ENCODE measurements at places on chromosomes 1 and 21. TPM values are rescaled to one million over a fixed set of nuclear protein-coding genes. Genes with fewer than 3 reads are reported as not detected.

GRCh38 chr1:27142464-27142863, 12.5 kb downstream of the SLC9A1 start:
- DNase-seq, result peak; percentile 17
- no peaks in the 10 kb centered on the region for H3K27me3 ChIP-seq
- H3K36me3 ChIP-seq, result no peaks in the 10 kb centered on the region
- peak overlapping the region; percentile 32 for H3K4me3 ChIP-seq
- H3K4me1 ChIP-seq, result peaks cover 38% of the 10 kb centered on the region

DNA sequence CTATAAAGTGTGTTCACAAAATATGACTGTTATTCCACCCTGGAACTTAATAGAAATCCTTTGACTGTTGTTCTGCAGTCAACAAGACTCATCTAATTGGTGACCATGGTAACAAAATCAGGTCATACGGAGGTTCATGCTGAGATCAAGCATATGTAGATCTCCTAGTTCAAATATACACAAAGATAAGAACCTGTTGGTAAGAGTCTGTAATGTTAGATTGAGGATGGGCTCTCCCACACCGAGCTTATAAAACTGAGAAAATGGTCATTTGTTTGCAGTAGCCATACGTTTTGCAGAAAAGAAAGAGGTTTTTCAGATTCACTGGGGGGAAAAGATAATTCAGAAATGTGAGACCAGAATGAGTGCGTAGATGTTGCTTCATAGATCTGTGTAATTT, 468.1 kb downstream of the RPS6KC1 start:
- H3K4me3 ChIP-seq, result no peak overlapping the region
- no peak for DNase-seq
- H3K27ac ChIP-seq, result no peak overlapping the region

DNA sequence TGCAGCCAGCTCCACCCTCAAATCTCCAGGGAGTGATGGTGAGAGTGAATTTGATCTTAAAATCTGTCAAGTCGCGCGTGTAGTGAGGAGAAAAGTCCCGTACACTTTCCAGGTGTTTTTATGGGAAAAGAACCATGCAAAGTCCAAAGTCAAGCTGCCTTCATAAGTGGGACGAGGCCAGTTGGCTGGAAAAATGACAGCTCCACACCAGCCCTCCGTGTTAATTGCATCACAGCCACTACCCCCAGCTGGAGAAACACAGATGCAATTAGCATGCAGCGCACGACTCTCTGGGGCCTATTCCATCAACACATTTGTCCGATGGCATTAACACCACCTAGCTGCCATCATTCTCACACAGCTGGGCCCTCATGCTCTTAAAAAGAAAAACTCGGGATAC, 68.4 kb downstream of the KLHDC7A start:
- DNase-seq, result no peak
- no peaks in the 10 kb centered on the region for H3K36me3 ChIP-seq
- H3K4me3 ChIP-seq, result no peak overlapping the region
- no peak overlapping the region for H3K27ac ChIP-seq

- H3K4me1 ChIP-seq, result peaks cover 37% of the 10 kb centered on the region
- peak overlapping the region; percentile 79 for H3K27ac ChIP-seq
- peaks cover 82% of the 10 kb centered on the region for H3K36me3 ChIP-seq
- H3K4me3 ChIP-seq, result no peak overlapping the region
These were observed 165.7 kb upstream of the SGIP1 start for GRCh38 chr1:66368261-66368660.

- H3K27me3 ChIP-seq, result no peaks in the 10 kb centered on the region
- DNase-seq, result no peak
- no peak overlapping the region for H3K27ac ChIP-seq
These were observed 163.3 kb downstream of the NRIP1 start for GRCh38 chr21:14901482-14901958.

GRCh38 chr1:173190101-173190936, 16.8 kb downstream of the TNFSF4 start:
- DNase-seq, result no peak
- H3K27me3 ChIP-seq, result no peaks in the 10 kb centered on the region

DNA sequence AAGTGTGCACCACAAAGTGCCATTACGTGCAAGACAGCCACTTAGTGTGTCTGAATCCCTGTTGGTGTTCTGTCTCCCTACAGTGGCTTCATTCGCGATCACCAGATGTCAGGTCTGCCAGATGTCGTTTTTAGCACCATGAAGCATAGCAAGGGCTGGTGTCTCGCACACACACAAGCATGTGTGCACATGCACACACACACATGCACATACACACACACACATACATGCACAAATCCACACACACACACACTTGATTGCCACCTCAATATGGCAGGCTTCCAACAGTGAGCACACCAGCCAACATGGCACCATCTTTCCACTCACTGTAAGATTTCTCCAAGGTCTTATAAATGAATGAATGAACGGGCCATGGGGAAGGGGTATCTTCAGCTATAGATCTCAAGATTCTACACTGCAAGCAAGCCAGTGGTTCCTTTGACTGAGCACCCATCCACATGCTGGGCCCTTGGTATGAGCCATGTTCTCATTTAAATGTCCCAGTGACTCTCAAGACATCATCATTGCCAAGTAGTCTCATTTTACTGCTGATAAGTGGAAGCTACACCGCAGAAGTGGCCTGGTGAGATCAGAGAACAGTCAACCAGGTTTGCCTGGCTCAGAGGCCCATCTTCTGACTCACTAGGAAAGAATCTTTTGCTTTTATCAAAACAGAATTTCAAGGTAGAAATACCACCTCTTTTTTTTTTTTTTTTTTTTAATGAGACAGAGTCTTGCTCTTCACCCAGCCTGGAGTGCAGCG, 84.9 kb downstream of the SIM2 start:
- peaks cover 6% of the 10 kb centered on the region for H3K4me1 ChIP-seq
- no peak overlapping the region for H3K4me3 ChIP-seq
- DNase-seq, result no peak
- peaks cover 4% of the 10 kb centered on the region for H3K36me3 ChIP-seq

GRCh38 chr1:168719306-168720111, 9.5 kb downstream of the DPT start:
- H3K27me3 ChIP-seq, result peaks cover 1% of the 10 kb centered on the region
- no peaks in the 10 kb centered on the region for H3K4me1 ChIP-seq
- no peak for DNase-seq
- H3K36me3 ChIP-seq, result no peaks in the 10 kb centered on the region
- H3K4me3 ChIP-seq, result no peak overlapping the region

DNA sequence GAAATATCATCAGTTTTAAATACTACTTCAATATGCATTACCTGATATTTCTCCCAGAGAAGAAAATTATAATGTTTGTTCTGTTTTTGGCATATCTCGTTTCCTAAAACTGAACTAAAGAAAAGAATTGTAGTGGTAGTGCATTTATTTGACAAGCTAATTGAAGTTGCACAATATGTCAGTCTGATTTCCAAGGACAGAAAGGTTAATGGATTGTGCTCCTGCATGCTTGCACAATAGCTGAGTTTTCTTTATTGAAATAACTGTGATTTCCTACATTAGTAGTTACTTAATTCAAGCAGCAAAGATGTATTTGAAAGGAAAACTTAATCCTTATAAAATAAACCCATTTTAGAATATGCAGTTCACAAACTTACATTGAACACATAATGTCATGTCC, 2047.7 kb downstream of the NCAM2 start:
- DNase-seq, result no peak
- H3K27ac ChIP-seq, result no peak overlapping the region
- no peaks in the 10 kb centered on the region for H3K36me3 ChIP-seq
- no peaks in the 10 kb centered on the region for H3K4me1 ChIP-seq
- no peak overlapping the region for H3K4me3 ChIP-seq

GRCh38 chr1:10897981-10898728, 101.7 kb upstream of the CASZ1 start:
- H3K27ac ChIP-seq, result peak overlapping the region; percentile 41
- H3K4me3 ChIP-seq, result no peak overlapping the region
- peaks cover 2% of the 10 kb centered on the region for H3K27me3 ChIP-seq
- H3K36me3 ChIP-seq, result no peaks in the 10 kb centered on the region

GRCh38 chr1:7505094-7505770, 265.9 kb upstream of the VAMP3 start:
- no peaks in the 10 kb centered on the region for H3K36me3 ChIP-seq
- H3K4me1 ChIP-seq, result no peaks in the 10 kb centered on the region
- no peaks in the 10 kb centered on the region for H3K27me3 ChIP-seq
- H3K27ac ChIP-seq, result no peak overlapping the region
- H3K4me3 ChIP-seq, result no peak overlapping the region

GRCh38 chr1:157585984-157586383, 11.9 kb downstream of the FCRL4 start:
- H3K27me3 ChIP-seq, result peaks cover 7% of the 10 kb centered on the region
- H3K4me1 ChIP-seq, result peaks cover 26% of the 10 kb centered on the region
- H3K27ac ChIP-seq, result no peak overlapping the region
- no peaks in the 10 kb centered on the region for H3K36me3 ChIP-seq
- H3K4me3 ChIP-seq, result no peak overlapping the region

DNA sequence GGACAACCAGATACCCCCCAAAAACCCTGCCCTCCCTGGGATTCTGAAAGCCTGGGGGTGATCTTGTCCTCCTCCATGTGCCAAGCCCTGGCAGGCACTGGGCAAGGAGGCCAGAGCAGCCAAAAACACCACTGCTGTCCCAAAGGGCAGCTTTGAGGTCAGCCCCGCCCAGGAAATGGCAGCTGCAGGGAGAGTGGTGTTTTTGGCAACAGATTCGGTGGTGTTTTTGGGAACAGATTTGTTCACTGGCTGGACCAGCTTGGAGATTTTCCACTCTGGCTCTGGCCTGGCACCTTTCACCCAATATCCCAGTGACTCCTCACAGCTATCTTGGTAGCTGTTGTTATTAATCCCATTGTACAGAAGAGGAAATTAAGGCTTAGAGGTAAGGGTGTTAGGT, 34.7 kb downstream of the LRP8 start:
- H3K4me3 ChIP-seq, result no peak overlapping the region
- no peak overlapping the region for H3K27ac ChIP-seq
- no peaks in the 10 kb centered on the region for H3K27me3 ChIP-seq
- peaks cover 28% of the 10 kb centered on the region for H3K4me1 ChIP-seq
- H3K36me3 ChIP-seq, result no peaks in the 10 kb centered on the region

- peak; percentile 77 for DNase-seq
- H3K27ac ChIP-seq, result peak overlapping the region; percentile 97
- no peaks in the 10 kb centered on the region for H3K36me3 ChIP-seq
These were observed 28.4 kb upstream of the C1orf159 start for GRCh38 chr1:1144122-1144842.

DNA sequence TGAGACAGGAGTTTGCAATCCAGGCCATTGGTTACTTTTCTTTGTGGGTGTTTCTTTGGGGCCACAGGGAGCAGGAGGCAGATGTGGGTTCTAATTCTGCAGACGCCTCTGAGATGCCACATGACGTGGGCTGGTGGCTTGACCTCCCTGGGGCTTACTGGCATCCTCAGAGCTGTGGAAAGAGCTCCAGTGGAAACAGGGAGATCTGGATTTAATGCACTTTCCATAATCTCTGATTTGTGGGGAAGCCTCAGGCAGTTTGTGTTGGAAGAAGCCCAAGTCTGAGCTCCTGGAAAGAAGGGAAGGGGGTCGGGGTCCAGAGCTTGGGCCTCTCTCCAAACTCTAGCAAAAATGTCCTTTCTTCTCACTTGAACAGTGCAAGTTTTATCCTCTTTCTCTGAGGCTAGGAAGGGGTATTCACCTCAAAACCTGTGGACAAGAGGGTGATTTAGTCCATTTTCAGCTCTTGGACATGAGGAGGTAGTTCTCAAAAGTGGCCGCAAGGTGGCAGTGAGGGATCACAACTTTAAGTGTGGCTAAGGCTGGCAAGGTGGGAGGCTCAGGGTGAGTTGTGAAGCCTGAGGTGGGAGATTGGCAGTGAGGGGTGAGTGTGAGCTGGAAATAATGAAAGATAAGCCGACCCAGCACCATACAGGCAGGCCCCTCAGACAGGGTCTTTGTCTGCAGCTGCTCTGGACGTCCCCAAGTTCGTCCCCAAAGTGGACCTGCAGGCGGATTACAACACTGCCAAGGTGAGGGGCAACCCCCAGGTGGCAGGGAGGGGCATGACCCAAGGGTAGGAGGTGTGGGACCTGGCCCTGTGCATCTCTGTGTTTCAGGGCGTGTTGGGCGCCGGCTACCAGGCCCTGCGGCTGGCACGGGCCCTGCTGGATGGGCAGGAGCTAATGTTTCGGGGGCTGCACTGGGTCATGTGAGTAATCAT, 9.2 kb downstream of the IKBKE start:
- peak; percentile 63 for DNase-seq
- H3K4me1 ChIP-seq, result peaks cover 34% of the 10 kb centered on the region
- peak overlapping the region; percentile 41 for H3K4me3 ChIP-seq
- H3K36me3 ChIP-seq, result no peaks in the 10 kb centered on the region

DNA sequence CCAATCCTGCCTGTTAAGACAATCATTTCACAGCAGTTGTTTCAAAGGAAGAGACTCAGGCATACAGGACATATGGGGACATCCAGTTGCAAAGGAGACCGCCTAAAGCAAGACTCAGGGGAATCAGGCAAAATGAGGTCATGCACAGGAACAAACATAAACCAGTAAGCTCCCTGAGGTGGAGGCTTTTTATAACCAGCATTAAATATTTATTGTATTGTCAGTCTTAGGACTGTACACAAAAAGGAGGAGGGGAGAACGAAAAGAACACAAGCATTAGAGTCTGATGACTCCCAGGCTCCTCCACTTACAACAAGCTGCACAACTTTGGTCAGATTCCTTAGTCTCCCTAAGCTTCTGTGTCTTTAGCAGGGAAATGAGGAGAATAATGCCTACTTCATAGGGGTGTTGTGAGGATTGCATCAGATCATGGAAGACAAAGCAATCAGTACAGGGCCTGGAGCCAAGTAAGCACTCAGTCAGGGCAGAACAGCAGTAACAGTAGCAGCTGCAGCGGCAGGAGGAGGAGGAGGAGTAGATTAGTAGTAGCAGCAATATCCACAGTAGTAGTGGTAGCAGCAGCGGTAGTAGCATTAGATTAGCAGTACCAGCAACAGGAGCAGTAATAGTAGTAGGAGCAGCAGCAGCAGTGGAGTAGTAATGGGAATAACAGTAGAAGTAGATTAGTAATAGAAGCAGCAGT, 54.2 kb upstream of the SPATA6 start:
- H3K27me3 ChIP-seq, result peaks cover 6% of the 10 kb centered on the region
- no peak overlapping the region for H3K4me3 ChIP-seq
- H3K4me1 ChIP-seq, result no peaks in the 10 kb centered on the region
- H3K27ac ChIP-seq, result no peak overlapping the region

GRCh38 chr1:1591452-1591851, 8.5 kb downstream of the FNDC10 start:
- no peaks in the 10 kb centered on the region for H3K36me3 ChIP-seq
- H3K27ac ChIP-seq, result no peak overlapping the region
- H3K4me3 ChIP-seq, result no peak overlapping the region
- no peaks in the 10 kb centered on the region for H3K4me1 ChIP-seq

DNAH14 gene
- not detected for total RNA-seq

AKNAD1 gene
- total RNA-seq, result not detected

ADAMTS4 gene
- 4.8 TPM for total RNA-seq

KCNJ10 gene
- not detected for total RNA-seq

CA6 gene
- total RNA-seq, result 11.3 TPM

CCDC185 gene
- not detected for total RNA-seq

JAM2 gene
- total RNA-seq, result 0.19 TPM

FASLG gene
- total RNA-seq, result not detected

CCNL2 gene
- total RNA-seq, result 399 TPM

NBPF14 gene
- total RNA-seq, result 19.3 TPM
